ENCODE measurements at places on chromosomes 6 and 20.
A peak's percentile ranks its signal among the peaks of the same experiment; 100 is the strongest.

GRCh38 chr6:42745083-42745639, 742 bp downstream of the TBCC start:
- peak; percentile 53 for DNase-seq

- DNase-seq, result no peak
Measured at GRCh38 chr6:351011-351866, 40.3 kb upstream of the IRF4 start.

DNA sequence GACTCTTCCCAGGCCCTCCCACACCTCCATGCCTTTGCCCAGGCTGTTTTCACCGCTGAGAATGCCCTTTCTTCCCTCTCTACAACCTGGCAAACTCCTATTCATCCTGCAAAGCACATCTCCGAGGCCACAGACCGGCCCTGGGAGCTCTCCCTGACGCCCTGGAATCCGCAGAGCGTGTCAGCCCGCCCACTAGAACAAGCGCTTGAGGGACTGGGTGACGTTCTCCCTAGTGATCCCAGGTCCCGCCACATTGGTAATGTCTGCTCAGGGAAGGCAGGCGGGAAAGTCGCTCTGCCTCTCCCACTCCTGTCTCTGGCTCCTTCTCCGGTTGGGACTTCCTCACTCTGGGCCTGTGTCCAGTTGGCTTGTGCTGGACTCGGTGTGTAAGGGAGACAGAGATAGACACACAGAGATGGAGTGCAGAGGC, 61.6 kb downstream of the SRC start:
- no peak for DNase-seq

DNA sequence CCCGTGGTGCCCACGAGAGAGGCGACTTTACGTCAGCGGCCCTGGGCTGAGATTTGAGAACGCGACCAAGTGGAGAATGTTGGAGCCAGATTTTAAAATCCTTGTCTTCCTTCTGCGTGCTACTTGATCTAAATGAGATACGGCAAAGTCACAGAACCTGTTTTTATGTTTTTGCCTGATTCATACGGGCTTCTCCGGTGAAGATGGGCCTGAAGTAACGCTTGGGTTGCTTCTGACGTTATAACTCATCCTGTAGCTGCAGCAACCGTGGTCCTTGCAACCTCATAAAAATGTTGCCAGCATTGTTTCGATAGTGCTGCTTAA, 462 bp upstream of the SLC35B3 start:
- no peak for DNase-seq

- no peak for DNase-seq
Measured at GRCh38 chr6:166744223-166745134, 117.4 kb upstream of the RPS6KA2 start.

- DNase-seq, result no peak
Measured at GRCh38 chr6:40148882-40149573, 214.8 kb upstream of the MOCS1 start.

- DNase-seq, result no peak
Measured at GRCh38 chr20:20835897-20836296, 123.5 kb upstream of the RALGAPA2 start.

DNA sequence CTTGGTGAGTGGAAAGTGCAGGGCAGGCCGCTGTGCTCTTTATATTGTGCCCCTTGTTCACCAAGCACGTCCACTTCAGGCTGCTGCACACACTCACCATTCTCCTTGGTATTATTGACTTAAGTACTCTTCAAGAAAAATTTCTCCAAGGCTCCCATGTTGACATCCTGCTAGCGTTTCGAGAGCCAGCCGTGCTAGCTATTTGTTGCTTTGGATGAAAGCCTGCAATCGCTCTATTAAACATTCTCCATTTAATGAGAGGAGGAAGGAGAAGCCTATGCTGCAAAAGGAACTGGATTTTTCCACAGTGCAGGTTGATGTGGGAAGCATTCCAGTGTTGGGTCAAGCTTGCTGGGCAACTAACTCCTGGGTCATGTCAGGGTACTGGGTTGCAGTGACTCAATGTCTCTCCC, 113.5 kb downstream of the CD83 start:
- no peak for DNase-seq

DNA sequence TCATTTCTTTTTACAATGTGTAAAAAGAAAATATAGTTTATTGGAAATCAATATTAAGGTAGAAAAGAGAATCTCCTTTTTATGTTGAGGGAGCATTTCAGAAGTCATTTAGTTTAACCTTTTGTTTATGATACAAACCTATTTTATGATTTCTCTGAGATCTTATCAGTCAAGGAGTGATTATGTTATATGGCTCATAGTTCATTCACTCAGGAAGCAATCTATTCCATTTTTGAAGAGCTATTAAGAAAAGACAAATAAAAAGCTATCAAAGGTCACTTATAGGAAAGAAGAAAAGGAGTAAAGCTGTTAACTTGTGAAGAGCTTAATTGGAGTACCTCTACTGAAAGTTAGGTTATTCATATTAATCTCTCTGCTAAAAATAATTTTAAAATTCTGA, 526.6 kb upstream of the JAG1 start:
- DNase-seq, result no peak
